ENCODE measurements at places on chromosomes 16 and 17.
A peak's percentile ranks its signal among the peaks of the same experiment; 100 is the strongest.

- DNase-seq: no peak
Measured at GRCh38 chr16:47928008-47928407, 227.8 kb downstream of the ABCC12 start.

GRCh38 chr17:40551091-40551878, 14.0 kb downstream of the CCR7 start:
- DNase-seq: no peak

GRCh38 chr17:7176841-7177190, 2.4 kb downstream of the ASGR1 start:
- no peak for DNase-seq

DNA sequence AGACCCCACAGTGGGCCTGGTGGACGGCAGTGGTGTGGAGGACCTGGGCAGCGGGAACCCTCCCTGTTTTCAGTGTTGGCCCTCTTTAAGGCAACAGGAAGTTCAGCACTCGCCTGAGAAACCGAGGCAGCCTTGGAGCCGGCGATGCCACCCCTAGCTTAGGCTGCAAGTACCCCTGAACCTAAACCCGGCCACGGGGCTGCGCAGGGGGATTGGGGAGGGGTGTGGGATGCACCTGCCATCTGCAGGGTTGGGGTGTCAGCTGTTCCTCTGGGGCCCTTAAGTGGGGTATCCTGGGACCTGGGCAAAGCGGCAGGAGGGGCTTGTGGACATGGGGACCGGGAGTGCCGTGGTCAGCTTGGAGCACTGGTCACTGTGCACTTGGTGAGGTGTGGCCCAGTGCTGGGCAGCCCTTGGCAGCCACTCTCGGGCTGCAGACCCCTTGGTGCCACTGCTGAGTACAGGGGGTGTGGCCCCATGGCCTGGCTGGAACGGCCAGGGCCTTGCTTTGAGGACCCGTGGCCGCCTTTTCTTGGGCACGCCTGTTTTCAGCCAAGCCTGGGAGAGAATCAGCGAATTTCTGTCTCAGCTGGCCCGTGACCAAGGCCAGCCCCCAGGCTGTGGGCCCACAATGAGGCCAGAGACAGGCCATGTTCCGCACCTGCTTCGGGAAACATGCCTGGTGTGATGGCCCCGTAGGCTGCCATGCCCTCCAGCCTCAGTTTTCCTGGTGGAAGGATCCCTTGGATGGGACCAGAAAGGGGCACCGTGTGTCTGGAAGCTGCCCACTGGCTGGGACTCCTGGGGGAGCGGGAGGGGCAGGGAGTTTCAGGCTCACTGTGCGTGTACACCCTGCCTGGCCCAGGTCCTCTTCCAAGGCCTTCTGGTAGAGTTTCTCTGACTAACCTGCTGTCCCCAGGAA, 4.1 kb upstream of the SLC25A10 start:
- DNase-seq: no peak

GRCh38 chr17:1605681-1606351, 22.8 kb downstream of the SLC43A2 start:
- DNase-seq: no peak

DNA sequence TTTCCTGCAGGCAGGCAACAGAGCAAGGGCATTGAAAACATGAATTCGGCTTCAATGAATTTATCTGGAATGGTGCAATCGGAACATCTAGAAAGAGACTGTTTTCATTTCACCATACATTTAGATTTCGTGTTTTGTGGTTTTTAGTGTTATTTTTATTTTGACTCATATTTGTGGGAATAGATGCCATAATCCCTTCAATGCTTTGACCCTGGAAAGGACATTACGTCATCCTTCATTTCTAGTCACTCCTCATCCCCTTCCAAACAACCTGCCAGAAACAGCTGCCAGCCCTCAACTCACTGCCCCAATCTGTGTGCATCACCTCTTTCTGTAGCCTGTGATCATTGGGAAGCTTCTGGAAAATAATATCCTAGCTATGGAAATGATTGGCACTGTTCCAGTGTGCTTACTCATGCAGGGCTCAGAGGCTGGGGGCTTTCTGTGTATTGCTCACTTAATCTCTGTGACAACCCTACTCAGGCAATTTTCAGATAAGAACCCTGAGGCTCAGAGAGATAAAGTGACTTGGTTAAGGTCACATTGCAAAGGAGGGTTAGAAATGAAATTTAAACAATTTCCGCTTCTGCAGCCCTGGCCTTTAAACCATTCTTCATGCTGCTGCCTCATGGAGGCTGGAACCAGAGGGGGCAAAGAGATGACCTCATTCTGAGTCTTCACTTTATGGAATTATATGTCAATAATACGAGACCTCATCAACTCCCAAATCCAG, 9.5 kb upstream of the KSR1 start:
- DNase-seq: no peak

DNA sequence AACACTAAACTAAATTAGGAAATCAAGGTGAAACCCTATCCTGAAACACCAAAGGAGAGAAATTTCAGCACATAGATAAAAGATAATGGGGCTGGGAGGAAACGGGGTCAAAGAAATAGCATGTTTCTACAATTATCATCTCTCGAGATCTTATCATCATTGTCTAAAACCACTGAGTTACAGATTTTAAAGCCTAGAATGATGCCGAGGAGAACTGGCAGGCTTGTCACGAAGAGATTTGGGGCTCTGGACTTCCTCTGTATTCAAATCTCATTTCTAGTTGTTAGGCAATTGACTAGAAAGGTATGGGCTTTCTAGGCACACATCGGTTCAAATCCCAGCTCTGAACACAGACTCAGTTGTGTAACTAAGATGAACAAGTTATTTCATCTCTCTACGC, 9.3 kb downstream of the PDZD9 start:
- no peak for DNase-seq

- peak; percentile 60 for DNase-seq
Measured at GRCh38 chr16:29663016-29663806, at the start of gene SPN. SPN (plus strand) TSS chr16:29663247; CDS start chr16:29663729, 482 bp downstream.

- no peak for DNase-seq
Measured at GRCh38 chr17:49576088-49576916, 631 bp downstream of the NXPH3 start.

- DNase-seq: no peak
Measured at GRCh38 chr16:90011908-90012501, 7.3 kb downstream of the DBNDD1 start.

DNA sequence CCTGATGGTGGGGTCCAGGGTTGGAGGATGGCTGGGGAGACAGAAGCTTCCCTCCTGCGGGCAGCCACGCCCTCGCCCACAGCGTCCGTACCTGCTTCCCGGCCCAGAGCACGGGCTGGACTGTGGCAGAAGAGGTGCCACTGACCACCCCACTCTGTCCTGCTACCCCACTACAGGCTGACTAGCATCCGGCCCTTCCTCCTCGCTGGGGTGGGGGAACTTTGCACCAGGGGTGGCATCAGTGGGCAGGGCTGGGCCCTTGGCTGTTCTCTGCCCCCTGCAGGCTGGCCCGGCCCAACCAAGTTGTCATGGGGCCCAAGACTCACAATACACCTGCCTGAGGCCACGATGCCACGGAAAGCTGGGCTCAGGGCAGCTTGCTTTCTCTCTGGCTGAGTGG, 73.0 kb downstream of the KLHDC4 start:
- no peak for DNase-seq

DNA sequence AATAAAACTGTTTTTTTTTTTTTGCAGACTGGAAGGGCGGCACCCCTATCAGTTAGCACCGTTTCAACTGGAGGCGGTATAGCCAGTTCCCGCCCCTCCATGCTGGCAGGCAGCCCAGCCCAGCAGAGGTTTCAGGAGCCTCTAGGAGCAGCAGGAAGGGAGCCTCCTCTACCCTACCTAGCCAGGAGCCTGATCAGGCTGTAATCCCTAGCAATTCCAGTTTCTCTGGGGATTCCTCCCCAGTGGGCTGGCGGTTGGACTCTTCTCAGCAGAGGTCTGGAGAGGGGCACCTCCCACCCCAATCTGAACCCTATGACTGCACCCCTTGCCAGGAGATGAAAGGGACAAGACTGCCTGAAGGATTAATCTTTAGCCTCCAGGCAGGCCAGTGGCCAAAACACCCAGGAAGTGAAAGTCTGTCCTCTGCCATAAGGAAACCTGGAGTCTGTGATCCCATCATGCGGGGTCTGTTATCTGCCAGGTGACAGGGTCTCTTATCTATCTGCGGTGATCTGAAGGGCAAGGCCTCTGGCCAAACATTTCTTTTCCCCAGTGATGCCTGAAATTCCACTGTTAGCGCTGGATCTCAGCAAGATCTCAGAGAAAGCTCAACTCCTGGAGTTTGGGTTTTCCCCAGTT, 4.9 kb upstream of the CDH1 start:
- DNase-seq: no peak

GRCh38 chr17:47253541-47254402, at the start of gene ITGB3:
ITGB3 (plus strand) TSS chr17:47253827; CDS start chr17:47253862, 35 bp downstream.
- DNase-seq: peak; percentile 61

DNA sequence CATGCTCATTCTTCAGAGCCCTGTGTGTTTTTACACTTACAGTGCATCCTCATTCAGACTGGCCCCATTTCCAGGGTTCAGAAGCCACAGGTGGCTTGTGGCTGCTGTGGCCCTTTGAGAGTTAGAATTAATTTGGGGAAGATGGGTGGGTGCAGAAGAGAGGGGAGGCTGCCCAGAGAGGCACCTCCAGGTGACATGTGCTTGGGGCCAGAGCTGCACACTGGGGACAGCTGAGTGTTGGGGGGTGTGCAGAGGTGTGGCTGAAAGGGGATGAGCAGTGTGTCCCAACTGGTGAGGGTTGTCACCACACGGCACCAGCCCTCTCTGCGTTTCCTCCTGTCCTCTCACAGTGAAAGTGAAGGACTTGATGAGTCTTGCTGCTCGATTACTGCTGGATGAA, 6.9 kb upstream of the EIF1 start:
- DNase-seq: no peak

- no peak for DNase-seq
Measured at GRCh38 chr17:29677221-29677791, 54.6 kb upstream of the CORO6 start.

DNA sequence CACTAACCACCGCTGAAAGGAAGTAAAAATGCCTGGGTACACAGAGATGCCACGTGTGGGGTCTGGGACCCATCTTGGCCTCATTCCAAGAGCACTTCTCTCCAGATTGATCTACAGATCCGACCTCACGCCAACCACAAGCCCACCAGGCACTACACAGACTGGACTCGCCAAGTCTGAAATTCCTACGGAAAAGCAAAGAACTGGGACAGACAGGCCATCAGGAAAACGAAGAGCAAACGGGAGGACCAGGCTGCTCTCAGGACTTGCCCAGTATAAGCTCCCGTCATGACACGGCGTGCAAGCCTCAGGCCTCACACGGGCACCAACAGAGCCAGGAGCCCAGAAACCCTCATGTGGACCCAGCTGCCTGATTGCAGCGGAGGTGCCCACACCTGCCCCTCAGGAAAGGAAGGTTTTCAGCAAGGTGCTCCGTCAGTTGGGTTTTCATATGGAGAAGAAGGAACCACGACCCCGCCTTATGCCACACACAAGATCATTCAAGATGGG, 20.1 kb upstream of the C16orf95 start:
- no peak for DNase-seq

- no peak for DNase-seq
Measured at GRCh38 chr17:83101805-83102480, 22.5 kb downstream of the METRNL start.

GRCh38 chr17:6303664-6304063, 131.3 kb downstream of the AIPL1 start:
- DNase-seq: no peak

- DNase-seq: peak; percentile 74
Measured at GRCh38 chr16:31421587-31421986, 6.6 kb downstream of the COX6A2 start.

DNA sequence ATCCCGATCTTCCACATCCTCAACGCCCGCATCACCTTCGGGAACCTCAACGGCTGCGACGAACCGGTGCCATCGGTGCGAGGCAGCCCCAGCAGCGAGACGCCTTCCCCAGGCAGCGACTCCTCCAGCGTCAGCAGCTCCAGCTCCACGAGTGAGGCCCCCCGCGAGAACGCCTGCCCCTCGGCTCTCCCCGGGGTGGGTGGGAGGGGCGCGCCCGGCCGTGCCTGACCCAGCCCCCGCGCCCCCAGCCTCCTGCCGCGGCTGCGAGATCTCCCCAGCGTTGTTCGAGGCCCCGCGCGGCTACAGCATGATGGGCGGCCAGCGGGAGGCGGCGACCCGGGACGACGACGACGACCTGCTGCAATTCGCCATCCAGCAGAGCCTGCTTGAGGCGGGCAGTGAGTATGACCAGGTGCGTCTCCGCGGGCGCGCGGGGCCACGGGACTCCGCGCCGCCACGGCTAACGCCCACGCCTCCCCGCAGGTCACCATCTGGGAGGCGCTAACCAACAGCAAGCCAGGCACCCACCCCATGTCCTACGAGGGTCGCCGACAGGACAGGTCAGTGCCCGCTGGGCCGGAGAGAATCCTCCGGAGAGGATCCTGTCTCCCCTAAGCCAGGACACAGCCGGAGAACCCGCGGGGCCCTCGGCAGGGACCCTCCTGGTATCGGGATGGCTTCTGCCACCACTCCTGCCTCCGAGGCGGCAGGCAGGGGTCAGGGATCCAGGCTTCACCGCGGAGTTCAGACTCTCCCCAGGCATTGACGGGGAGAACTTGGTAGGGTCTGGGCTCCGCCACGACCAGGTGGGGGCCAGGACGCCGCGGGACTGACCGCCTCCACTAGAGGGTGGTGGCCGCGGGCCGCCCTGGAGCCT, 10.1 kb downstream of the CORO6 start:
- no peak for DNase-seq

GRCh38 chr17:40558890-40559563, 6.2 kb downstream of the CCR7 start:
- DNase-seq: no peak

DNA sequence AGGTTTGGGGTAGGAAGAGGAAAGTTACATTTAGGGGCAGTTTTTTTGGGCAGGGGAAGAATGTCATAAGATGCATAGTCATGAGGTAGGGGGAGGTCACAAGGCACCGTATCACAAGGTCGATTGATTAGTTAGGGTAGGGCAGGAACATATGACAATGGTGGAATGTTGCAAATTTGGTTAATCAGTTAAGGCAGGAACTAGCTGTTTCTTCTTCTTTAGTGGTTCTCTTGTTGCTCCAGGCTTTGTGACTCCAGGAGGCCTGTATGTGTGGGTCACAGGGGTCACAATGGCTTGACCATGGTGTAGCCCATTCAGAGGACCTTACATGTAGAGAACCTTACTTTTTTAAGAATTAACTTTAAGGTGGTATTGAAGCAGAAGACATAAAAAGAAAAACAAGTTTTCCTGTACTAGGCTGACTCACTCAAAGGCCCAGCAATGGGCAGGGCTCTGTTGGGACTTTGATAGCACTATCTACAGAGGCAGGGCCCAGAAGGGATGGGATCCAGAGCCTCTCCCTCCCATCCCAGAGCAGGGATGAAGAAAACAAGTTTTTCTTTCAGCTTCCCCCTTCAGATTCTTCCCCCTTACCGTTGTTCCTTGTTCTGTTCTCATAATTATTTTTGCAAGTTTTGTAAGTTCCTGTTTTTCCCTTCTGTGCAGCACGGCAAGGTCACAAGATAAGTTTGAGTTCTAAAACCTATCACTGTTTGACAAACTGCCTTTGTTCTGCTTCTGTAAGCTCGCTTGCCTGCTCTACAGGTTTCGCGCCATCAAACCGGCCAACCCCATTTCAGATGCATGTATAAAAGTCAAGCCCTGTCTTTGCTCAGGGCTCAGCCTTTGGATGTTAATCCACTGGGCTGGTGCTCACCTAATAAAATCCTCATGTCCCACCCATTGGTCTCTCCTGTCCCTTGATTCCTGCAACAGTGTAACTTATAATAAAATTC, 45.8 kb upstream of the ATF7IP2 start:
- no peak for DNase-seq

GRCh38 chr17:39057701-39058206, 90.6 kb upstream of the FBXO47 start:
- DNase-seq: no peak

GRCh38 chr16:79066561-79066960, 534.0 kb downstream of the MAF start:
- DNase-seq: no peak

- DNase-seq: no peak
Measured at GRCh38 chr17:72332367-72332766, 211.5 kb downstream of the SOX9 start.
